Hindlimb muscle (tissue), 1 donor: ENCODE measurements at places on chromosomes 12 and 14.

GRCh38 chr14:27127838-27128237 lies 530.0 kb upstream of the NOVA1 start:
- no peak for DNase-seq

GRCh38 chr14:104973385-104974145 lies 4.6 kb downstream of the AHNAK2 start:
- DNase-seq: peak; percentile 88

- DNase-seq: no peak
Measured at GRCh38 chr12:50069069-50069468, 11.7 kb downstream of the ASIC1 start.

DNA sequence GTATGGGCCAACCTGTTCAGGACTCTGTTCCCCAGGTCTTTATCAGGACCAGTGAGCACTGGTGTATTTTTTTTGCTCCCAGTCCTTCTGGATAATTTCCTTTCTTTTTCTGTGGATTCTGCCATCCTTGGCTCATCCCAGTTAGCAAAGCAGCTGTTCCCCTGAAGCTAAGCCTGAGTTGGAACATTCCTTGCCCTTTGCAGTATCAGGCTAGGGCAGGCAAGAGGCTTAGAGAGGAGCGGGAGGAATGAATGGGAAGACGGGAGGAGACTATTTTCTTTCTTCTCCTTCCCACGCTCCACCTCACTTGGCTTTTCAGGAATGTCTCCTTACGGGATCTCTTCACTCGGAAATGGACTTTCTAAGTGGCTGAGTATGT lies 29.2 kb downstream of the ERG28 start:
- DNase-seq: no peak

DNA sequence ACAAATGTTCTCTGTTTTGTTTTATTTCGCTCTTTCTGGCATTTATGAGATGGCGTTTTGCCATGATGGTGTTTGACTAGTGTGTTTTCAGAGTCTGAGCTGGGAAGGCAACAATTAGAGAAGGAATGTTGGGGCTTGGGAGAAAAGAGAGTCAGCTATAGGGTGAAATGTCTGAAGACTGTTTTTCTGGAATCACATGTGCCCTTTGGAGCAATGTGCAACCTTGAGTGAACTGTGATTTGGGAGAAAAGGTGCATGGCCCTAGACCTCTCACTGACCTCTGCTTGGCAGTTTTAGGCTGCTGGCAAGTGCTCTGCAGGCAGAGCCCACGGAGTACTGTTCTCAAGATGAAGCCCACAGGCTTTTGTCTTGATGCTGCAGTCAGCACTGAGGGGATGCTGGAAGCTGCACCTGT lies 379.9 kb upstream of the PDE3A start:
- DNase-seq: no peak

- DNase-seq: no peak
Measured at GRCh38 chr14:23085458-23085857, 9.5 kb downstream of the ACIN1 start.

GRCh38 chr12:91364471-91365184 lies 182.0 kb upstream of the DCN start:
- DNase-seq: no peak

- no peak for DNase-seq
Measured at GRCh38 chr14:51660741-51661140, 9.0 kb downstream of the FRMD6 start.

GRCh38 chr12:4303750-4304149 lies 17.3 kb upstream of the TIGAR start:
- no peak for DNase-seq

GRCh38 chr14:68141281-68142088 lies 321.9 kb downstream of the RAD51B start:
- DNase-seq: no peak

DNA sequence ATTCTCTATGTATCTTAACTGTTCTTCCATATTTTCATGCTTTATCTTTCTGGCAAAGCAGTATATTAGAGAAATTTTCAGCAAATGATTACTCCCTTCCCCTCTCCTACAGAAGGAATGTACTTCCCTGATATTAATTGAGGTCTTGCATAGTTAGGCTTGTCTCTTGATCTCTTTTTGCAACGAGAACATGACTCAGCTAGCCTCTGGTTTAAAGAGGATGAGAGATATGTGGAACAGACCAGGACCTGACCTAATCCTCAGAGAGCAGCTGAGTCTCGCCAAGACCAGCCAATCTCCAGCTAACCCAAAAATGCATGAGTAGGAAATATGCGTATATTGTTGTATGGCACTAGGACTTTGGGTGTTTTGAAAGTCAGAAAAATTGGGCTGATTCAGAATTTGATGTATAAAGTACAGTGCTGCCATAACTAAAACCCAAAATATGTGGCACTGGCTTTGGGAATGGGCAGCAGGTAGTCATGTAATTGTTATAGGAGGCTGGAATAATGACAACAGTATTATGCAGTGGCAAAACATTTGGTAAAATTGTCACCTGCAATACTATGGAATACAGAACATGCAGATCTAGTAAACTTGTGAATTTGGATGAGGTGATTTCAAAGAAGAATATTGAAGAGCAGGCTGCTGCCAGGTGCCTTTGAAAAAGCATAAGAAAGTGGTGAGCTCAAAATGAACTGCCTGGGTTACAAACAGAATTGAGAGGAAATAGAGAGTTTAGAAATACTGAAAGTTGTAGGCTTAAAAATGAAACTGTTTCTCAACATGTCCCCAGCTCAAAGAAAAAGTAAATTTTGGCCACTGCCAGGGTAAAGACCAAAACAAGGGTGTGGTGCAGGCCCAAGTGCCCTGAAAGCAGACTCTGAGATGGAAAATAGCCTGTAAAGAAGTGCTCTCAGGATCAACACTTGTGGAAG lies 9.3 kb upstream of the USP15 start:
- no peak for DNase-seq

GRCh38 chr12:110015132-110015531 lies 15.9 kb downstream of the ANKRD13A start:
- no peak for DNase-seq

- no peak for DNase-seq
Measured at GRCh38 chr12:67338426-67338825, 69.3 kb downstream of the CAND1 start.

- DNase-seq: peak; percentile 71
Measured at GRCh38 chr12:21831791-21832344, 57.4 kb upstream of the KCNJ8 start.

DNA sequence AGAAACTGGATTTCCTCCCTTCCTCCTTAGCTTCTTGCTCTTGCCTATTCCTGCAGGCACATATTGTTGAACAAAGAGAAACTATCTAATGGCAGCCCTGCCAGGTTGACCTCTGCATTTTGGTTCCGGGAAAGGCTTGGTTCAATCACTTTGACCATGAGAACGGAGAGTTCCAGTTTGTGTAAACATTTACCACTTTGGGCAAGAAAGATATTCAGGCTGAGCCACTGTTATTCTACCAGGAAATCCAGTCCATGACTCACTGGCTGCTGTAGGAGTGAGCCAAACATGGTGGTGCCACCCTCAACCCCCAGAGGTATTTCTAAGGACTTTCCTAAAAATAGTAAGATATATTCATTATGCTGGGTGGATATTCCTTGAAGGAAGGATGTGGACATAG lies 242.2 kb upstream of the OR4E1 start:
- no peak for DNase-seq
